ENCODE measurements at places on chromosomes 12 and 14.

- no peak for DNase-seq
Measured at GRCh38 chr12:84355561-84355960, 557.0 kb downstream of the SLC6A15 start.

DNA sequence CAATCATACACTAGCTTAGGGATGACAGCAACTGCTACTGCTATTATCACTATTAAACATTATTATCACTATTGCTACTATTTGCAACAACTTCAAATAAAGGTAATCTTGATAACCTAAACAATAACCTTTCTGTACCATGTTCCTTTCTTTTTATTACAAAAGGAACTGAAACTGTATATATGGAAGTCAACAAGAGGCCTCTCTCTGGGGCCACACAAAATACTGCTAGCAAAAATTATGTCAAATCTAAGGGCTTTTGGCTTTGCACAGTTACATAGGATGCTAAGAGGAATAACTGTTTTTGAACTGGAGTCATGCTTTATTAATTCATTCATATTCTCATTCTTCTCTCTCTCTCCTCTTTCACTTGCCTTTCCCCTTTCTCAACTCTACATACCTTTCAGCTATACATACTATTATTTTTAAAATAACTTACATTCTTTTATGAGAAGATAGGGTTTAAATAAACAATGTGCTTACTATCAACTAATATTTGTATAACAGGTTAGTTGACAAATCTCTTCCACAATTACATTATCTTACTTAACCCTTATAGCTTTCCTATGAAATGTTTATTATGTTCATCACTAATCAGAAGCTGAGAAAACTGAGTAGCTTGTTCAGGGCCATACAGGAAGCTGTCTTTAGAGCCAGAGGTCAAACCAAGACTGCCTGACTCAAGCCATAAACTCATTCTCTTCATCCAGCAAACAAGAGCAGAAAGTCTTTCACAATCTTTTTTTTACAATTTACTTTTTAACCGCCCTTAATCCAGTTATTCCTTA lies 25.7 kb downstream of the SPTSSA start:
- no peak for DNase-seq

- DNase-seq: no peak
Measured at GRCh38 chr14:100419856-100420255, 96.7 kb downstream of the SLC25A47 start.

DNA sequence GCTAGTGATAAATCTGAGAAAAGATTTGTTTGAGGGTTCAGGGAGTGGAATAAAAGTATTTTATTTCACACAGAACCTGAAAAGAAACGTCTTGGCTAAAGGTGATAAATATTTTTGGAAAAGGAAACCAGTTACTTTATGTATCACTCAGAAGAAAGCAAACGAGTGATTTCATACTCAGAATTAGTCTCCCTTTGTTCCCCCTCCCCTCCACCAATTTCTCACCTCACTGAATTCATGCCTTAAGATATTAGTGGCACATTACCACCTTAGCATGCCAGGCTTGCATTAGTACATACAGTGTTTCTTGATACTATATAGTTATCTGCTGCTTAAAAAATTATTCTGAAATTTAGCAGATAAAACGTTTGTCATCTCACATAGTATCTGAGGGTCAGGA lies 28.2 kb downstream of the G2E3 start:
- no peak for DNase-seq

GRCh38 chr12:132065609-132066344 lies 78.3 kb downstream of the DDX51 start:
- no peak for DNase-seq

DNA sequence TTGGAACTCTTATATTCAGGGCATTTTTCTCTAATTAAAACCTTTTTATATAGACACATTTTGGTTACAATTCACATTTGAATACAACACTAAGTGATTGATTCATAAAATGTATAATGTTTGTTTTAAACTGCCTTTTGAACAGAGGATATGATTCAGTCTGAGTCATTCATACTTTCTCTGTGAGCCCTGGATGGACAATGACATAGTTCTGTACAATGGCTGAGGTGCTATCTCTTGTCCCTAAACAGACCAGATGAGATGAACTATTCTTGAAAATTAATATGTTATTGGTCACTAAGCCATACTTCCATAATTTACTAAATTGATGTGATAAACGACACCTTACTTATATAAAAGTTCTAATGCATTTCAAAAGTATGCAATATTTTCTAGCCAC lies 199.7 kb upstream of the ATXN7L3B start:
- DNase-seq: no peak

GRCh38 chr12:94731733-94732360 lies 81.5 kb upstream of the TMCC3 start:
- no peak for DNase-seq

DNA sequence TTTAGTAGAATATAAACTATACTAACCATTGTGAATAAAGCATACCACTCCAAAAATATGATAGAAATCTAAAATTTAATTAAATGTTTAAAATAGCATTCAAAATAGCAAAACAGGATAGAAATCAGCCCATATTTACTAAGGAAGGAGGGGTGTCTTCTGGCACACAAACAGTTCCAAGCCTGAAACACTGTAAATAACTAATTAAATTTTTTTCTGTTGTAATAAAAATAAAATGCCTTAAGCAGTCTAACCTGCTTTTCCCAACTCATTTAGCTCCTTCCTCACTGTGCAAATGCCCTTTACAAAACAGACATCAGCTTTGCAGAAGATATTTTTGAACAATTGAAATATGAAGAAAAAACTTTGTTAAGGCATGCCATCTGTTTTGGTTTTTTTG lies 707.1 kb upstream of the USP15 start:
- DNase-seq: no peak

- DNase-seq: no peak
Measured at GRCh38 chr14:73260574-73260973, 23.3 kb downstream of the PAPLN start.

DNA sequence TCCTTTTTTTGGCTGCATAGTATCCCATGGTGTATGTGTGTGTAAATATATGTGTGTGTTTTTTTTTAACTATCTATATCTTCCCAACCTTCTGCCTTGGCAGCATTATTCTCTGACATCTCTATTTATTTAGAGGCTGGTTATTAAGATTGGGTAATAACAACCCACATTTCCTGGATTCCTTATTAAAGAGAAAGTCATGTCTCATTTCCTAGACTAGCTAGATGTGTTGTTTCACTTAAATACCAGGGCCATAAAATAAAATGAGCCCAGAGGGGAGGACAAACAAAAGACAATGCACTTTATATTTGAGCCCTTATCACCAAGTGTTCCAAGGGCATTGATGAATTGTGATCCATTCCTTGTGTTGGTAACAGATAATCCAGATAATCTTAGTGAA lies 169.1 kb downstream of the SLC5A8 start:
- DNase-seq: no peak

- DNase-seq: peak; percentile 75
Measured at GRCh38 chr12:102948941-102949352, 8.5 kb upstream of the ASCL1 start.

GRCh38 chr12:43835264-43835655 lies 621 bp upstream of the TMEM117 start:
- DNase-seq: peak; percentile 7

DNA sequence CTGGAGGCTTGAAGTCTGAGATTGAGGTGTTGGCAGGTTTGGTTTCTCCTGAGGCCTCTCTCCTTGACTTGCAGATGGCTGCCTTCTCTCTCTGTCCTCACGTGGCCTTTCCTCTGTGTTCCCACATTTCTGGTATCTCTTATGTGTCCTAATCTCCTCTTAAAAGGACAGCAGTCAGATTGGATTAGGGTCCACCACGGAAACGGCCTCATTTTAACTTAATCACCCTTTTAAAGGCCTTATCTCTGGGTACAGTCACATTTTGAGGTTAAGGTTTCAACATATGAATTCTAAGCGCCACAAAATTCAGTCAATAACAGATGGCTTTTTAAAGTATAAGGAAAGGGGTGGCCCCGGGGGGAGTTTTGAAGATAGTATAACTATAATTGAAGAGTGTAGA lies 33.5 kb downstream of the UNC79 start:
- DNase-seq: no peak

- DNase-seq: no peak
Measured at GRCh38 chr14:92670643-92671366, 77.6 kb downstream of the LGMN start.

GRCh38 chr14:57022608-57023007 lies 212.3 kb upstream of the OTX2 start:
- DNase-seq: no peak

GRCh38 chr14:20712904-20713303 lies 24.3 kb downstream of the ANG start:
- no peak for DNase-seq

DNA sequence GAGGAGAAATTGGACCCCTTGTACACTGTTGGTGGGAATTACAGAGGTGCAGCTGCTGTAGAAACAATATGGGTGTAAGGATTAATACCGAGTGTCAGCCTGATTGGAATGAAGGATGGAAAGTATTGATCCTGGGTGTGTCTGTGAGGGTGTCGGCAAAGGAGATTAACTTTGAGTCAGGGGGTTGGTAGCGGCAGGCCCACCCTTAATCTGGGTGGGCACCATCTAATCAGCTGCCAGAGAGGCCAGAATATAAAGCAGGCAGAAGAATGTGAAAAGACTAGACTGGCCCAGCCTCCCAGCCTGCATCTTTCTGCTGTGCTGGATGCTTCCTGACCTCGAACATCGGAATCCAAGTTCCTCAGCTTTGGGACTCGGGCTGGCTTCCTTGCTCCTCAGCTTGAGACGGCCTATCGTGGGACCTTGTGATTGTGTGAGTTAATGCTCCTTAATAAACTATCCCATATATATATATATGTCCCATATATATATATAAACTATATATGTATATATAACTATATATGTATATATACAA lies 38.4 kb upstream of the PPP2R5C start:
- DNase-seq: no peak

DNA sequence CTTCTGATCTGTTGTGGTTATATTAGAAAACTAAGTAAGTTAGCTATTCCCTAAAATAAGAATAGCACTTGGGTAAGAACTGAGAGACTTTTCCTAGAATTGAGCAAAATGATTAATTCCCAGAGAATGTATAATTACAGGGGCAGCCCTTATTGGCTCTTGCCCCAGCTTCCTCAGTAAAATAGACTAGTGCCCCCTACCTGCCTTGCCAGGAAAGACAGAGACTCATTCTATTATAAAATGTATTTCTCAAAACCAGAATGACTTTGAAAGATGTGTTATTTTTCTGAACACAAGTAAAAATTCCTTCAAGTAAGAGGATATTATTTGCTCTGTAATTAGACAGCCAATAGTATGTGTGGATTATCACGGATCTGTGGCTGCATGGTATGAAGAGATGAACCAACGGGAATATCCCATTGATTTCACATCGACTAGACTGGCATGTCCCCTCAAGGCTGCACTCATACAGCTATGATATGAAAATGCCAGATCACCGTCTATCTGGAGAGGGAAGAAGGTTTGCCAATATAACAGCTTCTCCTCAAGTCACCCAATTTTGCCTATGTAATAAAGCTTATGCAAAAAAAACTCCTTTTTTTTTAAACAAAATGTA lies 7.4 kb upstream of the GLRX5 start:
- peak; percentile 45 for DNase-seq

GRCh38 chr14:75985618-75986438 lies at the start of gene IFT43:
IFT43 (plus strand) TSS chr14:75985763; CDS start chr14:75985787, 24 bp downstream.
- DNase-seq: peak; percentile 95

GRCh38 chr12:124512667-124513296 lies 54.6 kb downstream of the NCOR2 start:
- peak; percentile 76 for DNase-seq

GRCh38 chr14:53285821-53286220 lies 132.7 kb upstream of the DDHD1 start:
- DNase-seq: no peak

- no peak for DNase-seq
Measured at GRCh38 chr12:25433024-25433423, 120.1 kb downstream of the LMNTD1 start.

DNA sequence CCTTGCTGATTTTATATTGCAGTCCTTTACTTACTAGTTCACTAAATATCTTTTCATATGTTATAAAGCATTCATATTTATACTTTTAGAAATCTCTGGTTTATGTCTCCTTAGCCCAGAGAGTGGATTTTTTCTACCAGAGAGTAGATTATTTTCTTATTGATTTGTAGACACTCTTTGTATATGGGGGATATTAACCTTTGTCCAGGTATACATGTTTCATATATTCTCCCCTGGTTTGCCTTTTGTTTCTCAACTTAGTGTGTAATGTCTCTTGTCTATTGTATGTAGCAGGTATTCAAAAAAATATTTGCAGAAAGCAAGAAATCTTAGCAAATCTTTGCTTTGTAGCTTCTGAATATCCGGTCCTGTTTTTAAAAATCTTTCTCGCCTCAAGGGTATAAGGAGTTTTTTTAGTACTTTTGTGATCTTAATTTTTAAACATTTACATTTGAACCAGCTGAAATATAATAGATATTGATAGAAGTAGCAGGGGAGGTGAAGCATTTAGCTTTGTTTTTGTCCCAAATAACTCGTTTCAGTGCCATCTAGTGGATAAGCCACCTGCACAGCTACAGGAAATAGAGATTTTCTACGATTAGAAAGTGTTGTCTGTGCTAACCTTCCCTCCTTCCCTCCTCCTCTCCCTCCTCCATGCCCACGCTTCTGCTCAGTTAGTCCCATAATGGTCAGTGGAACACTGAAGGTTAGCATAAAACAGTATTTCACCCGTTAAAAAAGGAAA lies 97.0 kb downstream of the PHETA1 start:
- peak; percentile 36 for DNase-seq

DNA sequence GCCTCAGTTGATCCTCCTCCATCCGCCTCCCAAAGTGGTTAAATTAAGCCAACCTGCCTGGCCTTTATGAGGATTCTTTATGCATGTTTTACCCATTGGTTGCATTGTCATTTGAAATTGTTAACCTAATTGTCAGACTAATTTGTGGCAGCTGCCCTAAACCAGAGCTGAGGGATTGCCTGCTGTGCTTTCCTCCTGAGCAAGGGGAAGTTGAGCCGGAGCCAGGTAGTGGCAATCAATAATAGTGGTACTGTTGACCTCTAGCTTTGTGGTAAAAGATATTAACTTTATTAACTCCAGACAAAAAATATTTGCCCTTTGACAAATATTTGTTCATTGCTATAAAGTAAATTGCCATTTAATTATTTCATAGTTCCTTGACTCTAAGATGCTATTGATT lies 5.6 kb upstream of the HEBP1 start:
- DNase-seq: no peak

DNA sequence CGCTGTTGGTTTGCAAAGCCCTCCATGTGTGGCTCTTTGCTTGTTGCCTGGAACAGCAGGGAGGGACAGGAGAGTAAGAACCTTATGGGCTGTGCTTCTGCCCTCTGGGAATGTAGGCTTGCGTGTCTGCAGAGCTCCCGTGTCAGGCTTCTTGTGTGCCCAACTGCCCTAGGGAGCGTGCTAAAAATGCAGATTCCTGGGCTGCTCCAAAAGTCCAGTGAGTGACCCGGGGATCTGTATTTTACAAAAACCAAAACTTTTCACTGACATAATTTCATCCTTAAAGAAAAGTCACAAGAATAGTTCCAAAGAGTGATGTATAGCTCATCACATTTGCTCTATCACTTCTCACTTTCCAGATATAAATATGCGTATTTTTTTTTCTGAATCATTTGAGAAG lies 34.8 kb upstream of the CCDC63 start:
- DNase-seq: no peak

Data from brain (organoid and tissue), 16 donors.